ENCODE measurements at places on chromosomes 6 and 20.
A peak's percentile ranks its signal among the peaks of the same experiment; 100 is the strongest.

GRCh38 chr6:53014063-53014462 is 19.0 kb upstream of the GSTA4 start:
- DNase-seq = no peak

GRCh38 chr20:58045579-58045978 is 182.9 kb downstream of the ANKRD60 start:
- DNase-seq = no peak

DNA sequence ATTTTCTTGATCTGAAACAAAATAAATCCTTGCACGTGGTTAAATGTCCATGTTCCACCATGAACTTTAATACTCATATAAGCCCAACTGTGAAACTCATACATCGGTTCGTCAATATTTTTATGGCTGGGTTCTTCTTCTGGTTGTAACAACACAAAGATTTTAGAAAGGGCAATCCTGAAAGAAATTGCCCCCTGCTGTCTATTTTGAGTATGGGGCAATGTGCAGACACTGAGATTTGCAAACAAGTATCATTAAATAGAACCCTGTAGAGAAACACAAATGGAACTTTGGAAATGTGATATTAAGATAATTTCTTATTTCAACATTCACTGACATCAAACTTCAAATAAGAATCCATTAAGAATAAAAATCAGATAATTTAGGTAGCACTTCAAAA is 80.2 kb upstream of the PHACTR1 start:
- DNase-seq = no peak

- DNase-seq = no peak
Measured at GRCh38 chr6:41519745-41520699, 26.2 kb upstream of the FOXP4 start.

DNA sequence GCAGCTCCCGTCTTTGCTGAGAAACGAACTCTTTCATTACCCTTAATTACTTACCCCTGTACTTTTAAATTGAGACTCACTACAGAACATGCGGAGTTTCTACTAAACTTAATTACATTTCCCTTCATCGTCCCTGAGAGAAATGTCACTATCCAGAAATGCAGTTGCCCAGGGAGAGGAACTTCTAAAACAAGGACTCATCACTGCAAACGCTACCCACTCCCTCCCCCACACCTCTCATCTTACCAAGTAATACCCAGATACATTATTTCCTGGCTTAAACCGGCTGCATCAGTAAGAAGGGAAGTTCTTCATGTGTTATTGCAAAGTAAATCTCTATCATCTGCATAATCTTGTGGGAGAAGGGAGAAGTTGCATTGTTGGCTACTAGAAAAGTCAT is 138.3 kb downstream of the IPCEF1 start:
- no peak for DNase-seq

DNA sequence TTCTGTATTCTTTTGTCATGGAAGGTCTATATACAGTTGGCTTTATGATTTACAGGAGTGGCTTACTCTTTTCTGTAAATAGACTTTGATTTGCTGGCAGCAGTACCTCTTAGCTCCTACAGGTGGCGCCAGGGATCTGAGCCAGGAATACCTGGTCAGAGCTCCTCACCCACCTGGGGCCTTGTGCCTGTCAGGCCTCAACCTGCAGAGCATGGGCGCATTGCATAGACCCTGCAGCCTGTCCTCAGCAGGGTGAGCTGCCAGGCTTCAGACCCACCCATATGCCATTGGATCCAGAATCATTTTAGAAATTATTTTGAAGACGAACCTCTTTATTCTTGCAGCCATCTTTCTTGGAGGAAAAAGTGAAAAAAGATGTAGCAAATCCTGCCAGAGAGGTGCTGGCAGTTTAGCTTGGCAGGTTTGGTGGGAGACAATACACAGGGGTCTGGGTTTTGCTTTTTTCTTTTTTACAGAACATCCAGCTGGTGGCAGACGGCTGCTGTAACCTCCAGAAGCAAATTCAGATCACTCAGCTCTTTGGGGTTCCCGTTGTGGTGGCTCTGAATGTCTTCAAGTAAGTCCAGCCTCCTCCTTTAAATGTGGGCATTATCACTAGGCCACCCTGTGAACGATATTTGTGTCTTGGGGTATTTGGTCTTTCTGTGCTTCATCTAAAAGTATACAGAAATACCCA is 149.1 kb downstream of the MTHFD1L start:
- peak; percentile 69 for DNase-seq

GRCh38 chr6:36364669-36365479 is 22.6 kb downstream of the ETV7 start:
- DNase-seq = no peak

DNA sequence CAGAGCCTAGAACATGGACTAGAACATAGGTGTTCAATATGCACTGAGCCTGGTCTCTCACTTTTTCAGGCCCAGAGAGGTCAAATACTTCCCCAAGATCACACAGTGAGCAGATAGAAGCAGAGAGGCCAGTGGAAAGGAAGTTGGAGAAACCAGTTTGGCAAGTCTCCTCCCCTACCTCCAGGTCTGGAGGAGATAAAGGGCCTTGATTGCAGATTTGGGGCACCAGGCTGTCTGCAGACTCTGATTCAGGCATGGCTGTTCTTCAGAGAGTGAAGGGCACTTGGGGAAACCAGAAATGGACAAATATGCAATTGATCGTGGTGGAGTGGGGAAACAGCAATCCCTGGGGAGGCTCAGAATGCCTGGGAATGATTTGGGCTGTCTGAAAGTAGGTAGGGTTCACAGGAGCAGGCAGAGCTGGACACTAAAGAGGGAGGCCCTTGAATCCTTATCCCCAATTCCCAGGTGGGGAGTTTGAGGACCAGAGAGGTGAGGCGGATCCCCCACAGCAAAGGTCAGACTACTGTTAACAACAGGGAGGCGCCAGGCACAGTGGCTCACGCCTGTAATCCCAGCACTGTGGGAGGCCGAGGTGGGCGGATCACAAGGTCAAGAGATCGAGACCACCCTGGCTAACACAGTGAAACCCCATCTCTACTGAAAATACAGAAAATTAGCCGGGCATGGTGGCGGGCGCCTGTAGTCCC is 2.3 kb downstream of the PEDS1 start:
- DNase-seq = peak; percentile 83

DNA sequence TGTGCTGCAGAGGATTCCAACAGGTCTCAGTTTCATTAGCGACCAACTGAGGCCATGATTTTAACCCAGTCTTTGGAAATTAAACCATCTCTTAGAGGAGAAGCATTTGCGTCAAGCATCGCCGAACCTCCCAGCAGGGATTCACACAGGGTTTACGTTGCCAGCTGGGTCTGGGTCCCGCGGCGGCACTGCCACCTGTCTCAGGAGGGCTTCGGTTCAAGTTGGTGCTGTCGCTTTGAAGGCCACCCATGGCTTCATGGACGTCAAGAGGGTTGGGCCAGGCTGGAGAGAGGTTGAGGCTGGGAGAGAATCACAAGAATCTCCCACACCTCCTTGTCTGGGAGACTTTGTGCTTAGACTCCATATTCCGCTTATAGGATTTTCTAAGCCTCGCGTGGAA is 43.0 kb upstream of the FRMD1 start:
- no peak for DNase-seq

Data from hematopoietic multipotent progenitor cell treated with erythropoietin and hydrocortisone succinate and interleukin-3 and kit ligand, for 8 days (in vitro differentiated cells).